ENCODE measurements at places on chromosomes 16 and 17.

DNA sequence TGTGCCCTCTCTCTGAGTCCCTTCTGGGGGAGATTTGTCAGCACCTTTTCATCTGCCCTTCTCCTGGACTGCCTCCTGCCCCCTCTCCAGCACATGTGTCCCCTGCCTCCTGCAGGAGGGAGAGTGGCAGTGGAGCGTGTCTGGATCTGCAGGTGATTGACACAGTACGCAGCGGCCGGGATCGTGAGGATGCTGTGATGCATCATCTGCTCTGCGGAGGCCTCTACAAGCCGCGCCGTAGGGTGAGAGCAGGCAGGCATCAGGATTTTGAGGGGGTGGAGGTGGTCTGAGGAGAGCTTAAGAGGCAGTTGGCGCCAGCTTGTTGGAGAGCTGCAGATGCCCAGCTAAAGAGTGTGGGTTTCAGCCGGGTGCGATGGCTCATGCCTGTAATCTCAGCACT, 10.9 kb downstream of the SLC9A5 start:
- no peak for DNase-seq

- DNase-seq = no peak
Measured at GRCh38 chr17:74386386-74386785, 19.1 kb downstream of the GPR142 start.

DNA sequence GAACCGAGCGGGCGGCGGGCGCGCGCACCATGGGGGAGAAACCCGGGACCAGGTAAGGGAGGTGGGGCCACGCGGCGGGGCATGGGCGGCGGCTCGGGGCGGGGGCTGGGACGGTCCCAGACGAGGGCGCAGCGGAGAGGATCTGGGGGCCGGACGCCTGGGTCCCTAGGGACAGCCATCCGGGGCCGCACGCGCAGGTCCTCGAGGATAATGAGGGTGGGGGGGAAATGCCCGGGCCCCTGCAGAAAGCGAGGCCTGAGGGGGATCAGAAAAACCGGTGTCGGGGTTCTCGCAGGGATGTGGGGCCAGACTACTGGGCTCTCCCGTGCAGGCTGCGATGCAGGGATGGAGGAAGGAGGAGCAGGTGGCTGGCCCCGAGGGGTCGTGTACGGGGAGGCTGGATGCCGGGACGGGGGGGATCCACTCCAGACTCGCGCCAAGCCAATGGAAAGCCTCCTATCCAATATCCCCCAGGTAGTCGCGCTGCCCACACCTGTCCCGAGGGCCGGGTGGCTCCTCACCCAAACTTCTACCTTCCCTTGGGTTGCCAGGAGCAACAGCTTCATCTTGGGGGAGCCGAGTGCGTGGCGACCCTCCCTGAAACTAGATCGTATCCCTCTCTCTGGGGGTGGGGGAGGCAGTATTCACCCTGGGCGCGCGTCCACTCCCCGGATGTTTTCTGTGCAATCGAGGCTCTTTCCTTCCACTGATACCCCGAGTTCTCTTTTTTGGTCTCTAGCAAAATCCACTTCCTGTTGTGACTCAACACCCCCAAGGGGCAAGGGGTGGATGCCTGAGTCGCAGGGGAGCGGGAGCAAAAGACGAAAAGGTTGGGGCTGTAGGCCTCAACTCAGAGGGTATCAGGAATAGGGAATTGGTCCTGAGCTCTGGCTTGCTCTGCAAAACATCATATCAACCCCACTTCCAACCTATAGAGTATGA, 532 bp downstream of the ARRB2 start:
- peak; percentile 62 for DNase-seq

DNA sequence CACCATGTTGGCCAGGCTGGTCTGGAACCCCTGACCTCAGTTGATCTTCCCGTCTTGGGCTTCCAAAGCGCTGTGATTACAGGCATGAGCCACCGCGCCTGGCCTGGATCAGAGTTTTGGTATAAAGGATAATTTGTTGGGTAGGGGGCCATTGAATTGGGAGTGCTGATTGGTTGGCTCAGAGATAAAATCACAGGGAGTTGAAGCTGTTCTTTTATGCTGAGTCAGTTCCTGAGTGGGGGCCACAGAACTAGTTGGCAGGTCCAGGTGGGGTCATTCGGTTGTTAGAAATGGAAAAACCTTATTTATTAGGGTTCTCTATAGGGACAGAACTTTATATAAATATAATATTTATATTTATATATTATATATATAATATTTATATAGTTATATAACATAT, 147.1 kb downstream of the SSH2 start:
- DNase-seq = no peak

DNA sequence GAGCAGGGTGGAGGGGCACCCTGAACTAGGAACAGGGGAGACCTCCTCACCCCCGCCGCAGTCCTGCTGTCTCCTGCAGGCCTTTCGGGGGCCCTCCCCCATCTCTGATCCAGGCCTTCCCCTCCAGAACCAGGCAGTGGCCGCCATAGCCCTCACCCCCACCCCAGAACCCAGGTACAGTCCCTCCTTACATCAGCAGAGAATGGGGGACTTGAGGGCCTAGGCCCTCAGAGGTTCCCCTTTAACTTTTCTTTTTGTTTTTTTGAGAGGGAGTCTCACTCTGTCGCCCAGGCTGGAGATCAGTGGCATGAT, 4.3 kb upstream of the HAP1 start:
- DNase-seq = no peak

DNA sequence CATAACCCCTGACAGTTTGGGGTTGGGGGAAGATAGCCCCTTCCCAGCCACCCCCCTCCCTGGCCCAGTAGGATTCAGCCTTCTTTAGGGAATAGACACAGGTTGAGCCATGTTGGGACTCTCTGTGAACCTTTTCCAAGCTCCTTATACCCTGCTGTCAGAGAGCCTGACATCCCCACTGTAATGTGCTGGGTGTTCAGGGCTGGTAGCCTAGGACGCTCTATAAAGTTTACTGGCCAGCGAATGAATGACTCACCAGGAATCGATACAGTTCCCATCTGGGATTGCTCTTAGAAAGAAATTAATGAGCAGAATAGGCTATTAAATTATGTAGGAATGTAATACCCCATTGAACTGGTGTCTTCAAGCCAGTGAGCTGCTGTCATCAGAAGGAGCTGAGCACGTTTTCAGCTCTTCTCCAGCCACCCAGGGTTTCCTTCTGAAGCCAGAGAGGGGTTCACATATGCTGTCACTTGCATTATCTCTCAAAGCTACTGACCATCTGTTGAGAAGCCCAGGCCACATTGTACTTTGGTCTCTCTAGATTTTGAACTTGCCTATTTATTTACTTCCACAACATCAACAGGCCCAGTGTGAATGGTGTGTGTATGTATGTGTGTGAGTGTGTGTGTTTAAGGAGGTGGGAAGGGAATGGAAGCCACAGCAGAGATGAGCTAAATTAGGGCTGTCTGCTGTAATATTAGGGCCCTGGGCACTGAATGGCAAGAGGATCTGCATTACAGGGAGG, 64.9 kb downstream of the SPACA3 start:
- DNase-seq = no peak

DNA sequence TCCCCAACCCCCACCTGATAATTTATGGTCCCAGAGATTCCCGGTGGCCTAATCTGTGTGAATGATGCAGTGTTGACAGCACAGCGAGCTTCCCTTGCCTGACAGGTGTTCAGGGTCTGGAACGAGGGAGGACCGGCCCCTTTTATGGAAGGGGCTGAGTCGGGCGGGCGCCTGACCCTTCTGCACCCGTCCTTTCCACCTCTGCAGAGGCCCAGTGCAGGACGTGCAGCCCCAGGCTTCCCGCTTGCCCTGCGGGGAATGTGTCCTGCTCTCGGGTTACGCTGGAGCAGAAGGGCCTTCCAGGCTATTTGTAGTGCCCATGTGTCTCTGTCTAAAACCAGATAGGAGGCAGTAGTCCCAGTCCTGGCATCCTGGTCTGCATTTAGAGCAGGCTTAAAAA, 16.2 kb downstream of the SMTNL2 start:
- DNase-seq = no peak

- DNase-seq = peak; percentile 42
Measured at GRCh38 chr17:28612936-28613872, 781 bp downstream of the RSKR start.

GRCh38 chr17:55433029-55433628, 11.5 kb upstream of the MMD start:
- DNase-seq = no peak

DNA sequence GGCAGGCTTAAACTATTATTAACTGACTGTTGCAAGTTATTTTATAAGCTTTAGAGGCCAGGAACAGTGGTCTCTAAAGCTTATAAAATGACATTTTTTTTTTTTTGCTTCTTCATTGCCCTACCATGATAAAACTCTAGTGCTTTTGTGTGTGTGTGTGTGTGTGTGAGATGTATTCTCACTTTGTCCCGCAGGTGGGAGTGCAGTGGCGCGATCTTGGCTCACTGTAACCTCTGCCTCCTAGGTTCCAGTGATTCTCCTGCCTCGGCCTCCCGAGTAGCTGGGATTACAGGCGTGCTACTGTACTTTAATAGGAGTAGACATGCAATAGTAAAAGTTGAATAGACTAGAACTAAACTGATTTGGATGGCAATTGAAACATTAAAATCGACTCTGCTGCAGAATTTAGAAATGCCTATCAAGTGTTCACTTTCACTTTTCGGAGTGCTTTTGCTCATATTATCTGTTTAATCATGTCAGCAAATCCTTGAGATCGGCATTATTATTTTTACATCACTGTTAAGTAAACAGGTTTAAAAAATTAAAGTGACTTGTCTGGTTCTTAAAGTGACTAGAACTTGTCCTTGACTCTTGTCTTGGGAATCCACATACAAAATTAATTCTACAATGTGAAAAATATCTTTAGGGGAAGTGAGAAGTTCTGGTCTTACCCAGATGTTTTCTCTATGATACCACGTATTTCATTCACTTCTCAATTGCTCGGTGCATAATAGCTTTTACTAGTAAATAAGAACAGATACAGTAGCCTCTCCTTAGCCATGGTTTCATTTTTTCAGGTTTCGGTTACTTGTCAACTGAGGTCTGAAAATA, 8.4 kb upstream of the PCTP start:
- DNase-seq = no peak

GRCh38 chr17:15453782-15454181, 13.6 kb downstream of the CDRT4 start:
- no peak for DNase-seq

DNA sequence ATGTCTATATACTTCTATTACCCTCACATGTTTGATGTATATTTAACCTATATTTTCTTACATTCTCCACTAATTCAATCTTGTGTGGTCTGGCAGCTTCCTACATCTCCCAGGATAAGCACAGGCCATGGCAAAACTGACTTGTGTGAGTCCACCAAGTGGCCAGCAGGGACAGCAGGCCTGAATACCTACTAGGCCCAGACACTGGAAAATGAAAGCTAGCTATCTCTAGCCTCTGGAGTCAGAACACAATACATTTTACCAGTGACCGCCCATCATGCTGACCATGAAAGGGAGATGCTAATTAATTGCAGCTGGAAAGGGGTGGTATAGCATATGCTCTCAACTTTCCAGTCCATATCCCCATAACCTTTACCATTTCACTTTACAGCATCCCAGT, 132.3 kb downstream of the PCTP start:
- DNase-seq = no peak

DNA sequence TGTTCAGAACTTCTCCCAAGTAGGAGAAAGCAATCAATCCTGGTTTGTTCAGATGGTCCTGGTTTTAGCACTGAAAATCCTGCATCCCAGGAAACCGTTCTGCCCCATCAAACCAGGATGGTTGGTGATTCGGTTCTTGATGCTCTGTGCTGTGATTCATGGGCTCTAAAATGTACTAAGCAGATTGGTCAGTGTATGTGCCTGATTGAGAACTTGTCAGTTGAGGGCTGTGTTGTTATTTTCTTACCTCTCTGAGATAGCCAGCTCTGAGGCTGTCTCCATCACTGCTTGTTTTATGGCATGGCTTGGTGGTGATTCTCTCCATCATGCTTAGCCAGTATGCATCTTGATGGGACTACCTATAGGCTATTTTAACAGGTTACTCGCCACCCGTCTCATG, 246.9 kb upstream of the RBFOX1 start:
- no peak for DNase-seq

DNA sequence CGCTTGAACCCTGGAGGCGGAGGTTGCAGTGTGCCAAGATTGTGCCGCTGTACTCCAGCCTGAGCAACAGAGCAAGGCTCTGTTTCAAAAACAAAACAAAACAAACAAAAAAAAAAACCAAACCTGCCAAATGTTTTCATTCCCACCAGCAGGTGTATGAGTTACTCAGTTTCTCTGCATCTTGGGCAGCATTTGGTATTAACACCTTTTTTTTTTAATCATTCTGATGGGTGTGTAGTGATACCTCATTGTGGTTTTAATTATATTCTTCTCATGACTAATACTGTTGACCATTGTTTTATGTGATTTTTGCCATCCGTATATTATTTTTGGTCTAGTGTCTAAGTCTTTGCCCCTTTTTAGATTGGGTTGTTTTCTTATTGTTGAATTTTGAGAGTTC, 15.3 kb downstream of the NFATC3 start:
- no peak for DNase-seq

- DNase-seq = no peak
Measured at GRCh38 chr17:71118039-71118438, 948.7 kb downstream of the KCNJ2 start.

DNA sequence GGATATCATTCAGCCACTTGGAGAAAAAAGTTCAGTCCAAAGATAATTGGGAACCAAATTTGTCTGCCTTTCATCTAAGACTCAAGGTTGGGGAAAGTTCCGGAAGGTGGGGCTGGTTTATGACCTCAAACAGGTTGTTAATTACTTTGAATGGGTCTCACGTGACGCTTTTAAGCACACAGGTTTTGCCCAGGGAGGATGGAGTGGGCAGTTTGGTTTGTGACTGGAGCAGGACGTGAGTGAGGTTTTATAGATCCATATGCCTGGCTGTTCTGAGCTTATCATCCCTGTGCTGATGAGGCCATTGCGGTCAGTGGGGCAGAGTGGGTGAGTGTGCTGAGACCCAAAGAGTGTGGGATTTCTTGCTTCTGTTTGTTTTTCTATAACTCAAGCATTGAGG, 38.7 kb upstream of the GPRC5B start:
- no peak for DNase-seq

GRCh38 chr17:8964801-8965393, 610 bp downstream of the PIK3R5 start:
- peak; percentile 50 for DNase-seq

- no peak for DNase-seq
Measured at GRCh38 chr17:1469231-1469852, 13.3 kb upstream of the CRK start.

GRCh38 chr16:52271088-52271750, 275.7 kb downstream of the TOX3 start:
- DNase-seq = no peak

GRCh38 chr16:23917621-23918020, 81.8 kb downstream of the PRKCB start:
- DNase-seq = no peak

DNA sequence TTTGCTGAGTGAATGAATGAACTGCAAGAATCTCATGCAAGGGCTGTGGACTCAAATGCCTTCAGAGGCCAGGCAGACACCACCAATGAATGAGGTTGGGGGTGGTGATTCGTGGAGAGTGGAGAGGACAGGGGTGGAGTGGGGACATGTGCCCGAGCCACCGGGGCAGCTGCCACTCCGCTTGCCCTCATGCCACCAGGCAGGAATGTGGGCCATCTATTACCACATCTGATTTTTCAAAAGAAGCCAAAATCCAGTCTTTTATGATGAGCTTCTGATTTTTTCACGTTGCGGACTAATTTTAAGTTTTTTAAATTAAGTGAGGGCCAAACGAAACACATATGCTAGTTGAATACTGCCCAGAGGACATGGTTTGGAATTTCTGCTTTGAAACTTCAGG, 67.1 kb upstream of the SMURF2 start:
- no peak for DNase-seq

GRCh38 chr17:67178555-67178954, 66.4 kb downstream of the HELZ start:
- DNase-seq = no peak

- DNase-seq = no peak
Measured at GRCh38 chr16:23499801-23500200, 10.5 kb downstream of the GGA2 start.

Data from stimulated activated CD4-positive, alpha-beta T cell treated with anti-CD3 and anti-CD28 coated beads, Interleukin-15, amount 100 ng/mL, for 24 hours (primary cell).